CD4-positive, alpha-beta T cell treated with Interleukin-6 at 100 ng/mL for 8 hours (primary cell): ENCODE measurements at places on chromosomes 5 and 9.

- peak; percentile 52 for DNase-seq
These were observed 7.1 kb downstream of the STK10 start for GRCh38 chr5:172180936-172181335.

GRCh38 chr9:14221558-14221957 is 92.4 kb downstream of the NFIB start:
- no peak for DNase-seq

GRCh38 chr5:11153670-11154382 is 392.8 kb upstream of the DAP start:
- no peak for DNase-seq

GRCh38 chr5:125274938-125275724 is 528.7 kb upstream of the ZNF608 start:
- DNase-seq: no peak

GRCh38 chr5:96785326-96786109 is 22.2 kb downstream of the ERAP1 start:
- DNase-seq: no peak

DNA sequence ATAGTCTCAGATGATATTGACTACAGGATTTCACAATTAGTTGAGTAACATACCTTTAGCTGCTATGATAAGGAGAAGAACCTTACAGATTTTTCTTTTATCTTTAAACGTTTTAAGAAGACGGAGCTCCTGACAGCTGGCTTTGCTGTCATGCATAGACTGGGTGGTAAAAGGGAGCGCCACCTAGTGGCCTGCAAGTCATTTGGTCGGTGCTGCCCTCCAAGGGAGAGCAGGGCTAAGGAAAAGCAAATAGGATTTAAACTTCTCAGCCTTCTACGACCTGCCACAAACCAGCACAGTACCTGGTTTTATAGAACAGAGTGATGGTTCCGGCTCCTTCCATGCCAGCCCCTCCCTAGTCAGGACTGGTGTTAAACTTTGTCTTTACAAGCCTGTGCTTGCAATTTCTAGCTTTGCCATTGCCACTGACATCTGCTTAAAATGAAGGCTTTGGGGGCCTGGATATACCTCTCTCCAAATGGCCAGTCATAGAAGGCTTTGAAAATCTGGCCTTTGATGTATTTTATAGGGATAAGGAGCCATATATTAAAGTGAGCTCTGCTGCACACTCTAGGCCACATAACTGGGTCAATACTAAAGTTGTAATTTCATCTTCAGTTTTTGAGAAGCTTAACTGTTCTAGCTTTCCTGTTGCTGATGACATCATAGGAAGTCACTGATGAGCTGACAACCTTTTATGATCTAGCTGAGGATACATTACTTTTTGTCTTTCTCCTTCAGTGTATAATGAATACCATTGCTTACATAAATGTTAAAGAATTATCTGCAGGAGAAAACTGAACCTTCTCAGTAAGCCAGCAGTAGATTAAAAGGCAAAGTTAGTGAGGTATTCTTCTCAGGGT is 31.1 kb upstream of the ADAMTSL1 start:
- DNase-seq: no peak

DNA sequence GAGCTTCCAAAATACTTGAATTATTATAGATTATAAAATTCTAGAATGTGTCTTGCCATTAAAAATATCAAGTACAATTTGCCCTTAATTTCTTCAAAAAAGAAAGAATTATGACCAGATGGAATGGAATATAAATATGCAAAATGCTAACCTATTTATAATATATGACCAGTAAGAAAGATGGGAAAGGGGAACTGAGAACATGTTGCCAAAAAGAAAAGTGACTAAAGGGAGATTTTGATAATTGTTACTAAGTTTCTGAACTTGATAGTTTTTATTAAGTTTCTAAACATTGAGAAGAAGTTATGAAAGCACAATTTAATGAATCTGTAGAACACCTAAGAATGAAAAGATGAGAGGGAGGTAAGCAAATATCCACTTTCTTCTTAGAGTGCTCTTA is 188.4 kb upstream of the NR4A3 start:
- DNase-seq: no peak

- no peak for DNase-seq
These were observed 6.2 kb upstream of the DNAJC18 start for GRCh38 chr5:139445325-139446170.

DNA sequence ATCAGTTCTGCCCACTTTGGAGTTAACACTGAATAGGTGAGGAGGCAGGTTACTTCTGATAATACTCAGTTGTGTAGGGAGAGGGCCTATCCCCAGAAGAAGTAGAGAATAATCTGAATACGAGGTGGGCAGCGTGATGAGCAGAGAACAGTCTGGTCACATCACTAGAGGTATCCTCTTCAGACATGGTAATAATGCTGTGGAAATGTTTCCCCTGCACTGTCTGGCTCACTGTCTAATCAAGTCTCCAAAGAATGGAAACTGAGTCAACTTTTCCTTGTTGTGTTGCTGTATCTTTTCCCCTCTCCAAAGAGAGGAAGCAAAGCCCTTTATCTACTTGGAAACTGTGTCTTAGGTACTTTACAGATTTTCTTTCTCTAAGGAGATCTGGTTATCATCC is 110.9 kb upstream of the ANKRD55 start:
- DNase-seq: no peak
